ENCODE measurements at places on chromosomes 2 and 18.

GRCh38 chr2:59077981-59078531 lies 836.9 kb upstream of the FANCL start:
- no peak for DNase-seq

- no peak for DNase-seq
These were observed 85.4 kb downstream of the MYL12B start for GRCh38 chr18:3347286-3347803.

- DNase-seq, result no peak
These were observed 1.8 kb upstream of the FRZB start for GRCh38 chr2:182868054-182868796.

DNA sequence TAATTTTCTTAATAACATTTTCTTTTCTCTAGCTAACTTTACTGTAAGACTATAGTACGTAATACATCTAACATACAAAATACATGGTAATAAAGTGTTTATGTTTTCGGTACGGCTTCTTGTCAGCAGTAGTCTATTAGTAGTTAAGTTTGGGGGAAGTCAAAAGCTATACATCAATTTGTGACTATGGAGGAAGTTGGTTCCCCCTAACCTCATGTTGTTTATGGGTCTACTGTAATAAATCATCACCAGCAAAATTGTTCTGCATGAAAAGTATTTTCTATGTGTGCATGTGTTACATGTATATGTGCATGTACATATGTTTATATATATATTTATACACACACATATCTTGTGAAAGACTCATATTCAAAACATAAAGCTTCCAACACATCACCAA lies 303.0 kb downstream of the TRIB2 start:
- no peak for DNase-seq

DNA sequence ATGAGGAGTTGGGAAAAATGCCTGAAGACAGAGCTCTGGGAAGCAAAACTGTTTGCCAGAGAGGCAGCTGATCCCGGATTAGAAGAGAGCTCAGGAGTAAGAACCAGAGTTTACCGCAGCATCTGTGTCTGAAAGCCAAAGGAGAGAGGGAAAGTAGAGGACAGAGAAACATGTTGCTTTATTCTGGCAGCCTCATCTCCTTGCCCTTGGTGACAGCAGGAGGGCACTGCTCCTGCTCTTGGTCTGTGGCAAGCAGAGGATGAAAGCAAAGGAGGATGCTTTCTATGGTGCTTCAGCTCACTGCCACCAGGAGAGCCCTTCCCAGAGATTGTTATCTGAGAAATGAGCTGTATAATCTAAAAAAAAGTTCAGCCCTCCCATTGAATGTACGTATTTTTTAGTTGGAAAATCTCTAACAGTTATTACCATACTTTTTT lies 7.7 kb downstream of the SLC1A4 start:
- DNase-seq, result no peak

DNA sequence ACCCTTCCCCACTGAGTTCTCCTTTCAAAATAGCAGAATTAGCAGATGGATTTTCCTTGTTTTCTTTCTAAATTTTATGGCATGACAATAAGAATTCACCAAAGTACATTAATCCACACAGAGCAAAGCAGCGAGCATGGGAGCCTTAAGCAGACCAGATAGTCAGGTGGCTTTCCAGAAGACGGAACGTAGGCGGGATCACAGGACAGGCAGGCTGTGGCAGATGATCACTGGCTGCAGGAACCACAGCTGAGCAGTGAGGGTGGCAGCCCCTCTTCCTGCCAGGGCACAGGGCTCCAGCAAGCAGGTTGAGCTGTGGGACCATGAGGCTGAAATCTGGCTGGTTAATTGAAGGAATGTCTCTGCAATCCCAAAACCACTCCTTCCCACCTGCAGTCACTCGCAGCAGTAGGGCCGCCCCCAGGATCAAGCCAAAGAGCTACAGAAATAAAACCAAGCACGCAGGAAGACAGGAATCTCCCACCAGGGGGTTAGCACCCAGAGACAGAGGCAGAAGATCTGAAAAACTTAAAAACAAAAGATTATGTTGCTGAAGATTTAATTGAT lies 259.9 kb downstream of the EIPR1 start:
- DNase-seq, result no peak

- no peak for DNase-seq
These were observed 83.7 kb upstream of the ZNF397 start for GRCh38 chr18:35157181-35157580.

DNA sequence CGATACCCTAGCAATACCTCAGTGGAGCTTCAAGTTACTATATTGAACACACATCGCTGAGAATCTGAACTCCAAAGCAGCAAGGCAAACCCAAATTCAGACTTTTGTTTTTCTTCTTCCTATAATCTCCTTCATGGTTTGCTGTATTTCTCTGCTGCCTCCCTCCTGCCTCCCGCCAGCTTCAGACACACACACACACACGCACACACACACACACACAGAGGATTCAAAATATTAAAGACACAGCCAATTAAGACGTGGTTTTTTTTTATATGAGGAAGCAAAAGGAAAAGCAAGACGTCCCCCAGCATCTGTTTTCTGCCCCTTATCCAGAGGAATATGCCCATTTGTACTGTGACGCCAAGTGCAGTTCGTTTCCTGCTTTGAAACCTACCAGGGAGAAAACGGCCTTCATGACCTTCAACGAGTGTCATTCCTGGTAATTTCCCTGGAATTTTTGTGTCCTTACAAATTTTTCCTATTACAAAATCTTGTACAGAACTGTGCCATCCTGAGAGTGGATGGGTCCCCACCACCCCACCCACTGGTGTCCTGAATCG lies 547.9 kb upstream of the ID2 start:
- no peak for DNase-seq

DNA sequence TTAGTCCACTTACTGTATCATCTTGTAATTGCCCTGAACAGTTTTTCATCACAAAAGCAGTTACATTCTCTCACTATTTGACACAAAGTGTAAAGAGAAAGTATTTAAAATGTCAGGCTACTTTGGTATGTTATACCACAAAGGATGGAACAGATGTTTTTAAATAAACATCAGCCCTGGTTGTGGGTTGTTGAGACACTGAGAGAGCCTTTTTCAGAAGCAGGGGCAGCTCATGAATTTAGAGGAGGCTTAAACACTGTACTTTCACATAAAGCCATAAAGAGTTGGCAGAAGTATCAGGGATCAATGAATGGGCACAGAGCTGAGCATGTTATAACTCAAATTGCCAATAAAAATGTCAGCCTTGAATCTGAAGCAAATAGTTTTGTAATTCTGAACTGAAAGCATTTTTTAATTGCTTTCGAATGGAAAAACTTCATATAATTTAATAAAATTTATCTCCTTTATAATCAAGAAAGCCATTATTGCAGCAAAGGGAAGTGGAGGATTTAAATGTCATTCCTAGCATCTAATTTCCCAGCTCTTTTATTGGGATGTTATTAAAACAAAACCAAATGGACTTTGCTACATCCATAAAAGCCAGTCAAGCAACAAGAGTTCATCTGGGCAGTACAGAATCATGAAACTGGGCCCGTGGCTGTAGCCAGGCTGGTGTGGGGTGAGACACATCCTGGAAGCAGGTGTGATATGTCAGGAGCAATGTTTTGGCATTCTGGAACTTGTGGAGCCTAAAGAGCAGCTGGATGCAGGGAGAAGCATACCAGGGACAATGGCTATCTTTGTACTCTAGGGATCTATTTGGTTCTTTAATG lies 95.1 kb upstream of the NT5C1B start:
- DNase-seq, result no peak

All from stimulated activated CD4-positive, alpha-beta T cell treated with anti-CD3 and anti-CD28 coated beads, Interleukin-1b, Interleukin-23, amount 100 ng/mL, for 48 hours (primary cell).